ENCODE measurements at places on chromosomes 11 and 22.

DNA sequence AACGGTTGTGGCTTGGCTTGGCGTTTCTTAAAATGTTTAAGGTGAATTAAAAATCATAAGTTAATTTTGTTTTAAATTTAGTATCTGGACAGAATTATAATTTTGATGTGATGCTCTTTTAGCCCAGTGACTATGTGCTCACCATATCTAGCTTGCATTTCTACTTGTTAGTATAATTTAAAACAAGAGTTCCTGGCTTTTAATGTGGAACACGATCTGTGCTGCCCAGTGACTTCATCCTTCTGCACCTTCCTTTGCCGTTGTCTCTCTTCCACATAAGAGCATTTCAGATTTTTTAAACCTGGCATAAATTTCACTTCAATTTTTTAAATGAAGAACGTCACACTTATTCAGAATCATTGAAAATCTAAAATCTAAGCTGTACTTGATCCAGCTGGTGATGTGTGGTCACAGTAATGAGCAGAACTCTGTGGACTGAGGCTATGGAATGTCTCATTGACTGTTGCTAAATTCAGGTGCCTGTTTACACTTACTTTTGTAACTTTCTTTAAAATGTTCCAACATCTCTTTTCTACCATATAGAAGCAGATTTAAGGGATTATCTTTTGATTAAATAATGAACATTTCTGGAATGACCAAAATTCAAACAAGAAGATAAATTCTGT lies 75.4 kb upstream of the ADSL start:
- DNase-seq = no peak

DNA sequence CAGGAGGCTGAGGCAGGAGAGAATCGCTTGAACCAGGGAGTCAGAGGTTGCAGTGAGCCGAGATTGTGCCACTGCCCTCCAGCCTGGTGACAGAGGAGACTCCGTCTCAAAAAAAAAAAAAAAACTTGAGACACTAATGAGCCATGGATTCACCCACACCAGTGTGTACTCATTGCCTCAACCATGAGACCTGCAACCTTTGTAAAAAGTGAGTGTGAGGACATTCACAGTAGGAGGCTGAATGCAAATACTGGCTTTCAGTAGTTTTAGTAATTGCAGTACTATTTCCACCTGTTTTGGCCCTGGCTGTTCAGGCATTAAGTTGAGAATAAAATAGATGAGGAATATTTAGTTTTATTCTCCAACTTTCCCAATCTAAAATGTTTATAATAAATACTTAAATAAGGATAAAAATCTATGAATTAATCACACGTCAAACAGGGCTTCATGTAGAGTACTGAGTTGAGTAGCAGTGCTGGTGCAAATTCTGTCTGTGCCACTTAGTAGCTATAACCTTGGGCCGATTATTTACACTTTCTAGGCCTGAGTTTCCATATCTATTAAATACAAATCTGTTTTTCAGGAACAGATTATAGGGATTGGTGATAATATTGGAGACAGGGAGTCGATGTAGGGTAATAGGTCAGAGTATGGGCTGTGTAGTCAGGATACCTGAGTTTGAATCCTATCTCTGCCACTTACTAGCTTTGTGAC lies 72.8 kb downstream of the PPP2R1B start:
- no peak for DNase-seq

- no peak for DNase-seq
These were observed 186.5 kb downstream of the HIPK3 start for GRCh38 chr11:33443684-33444083.

DNA sequence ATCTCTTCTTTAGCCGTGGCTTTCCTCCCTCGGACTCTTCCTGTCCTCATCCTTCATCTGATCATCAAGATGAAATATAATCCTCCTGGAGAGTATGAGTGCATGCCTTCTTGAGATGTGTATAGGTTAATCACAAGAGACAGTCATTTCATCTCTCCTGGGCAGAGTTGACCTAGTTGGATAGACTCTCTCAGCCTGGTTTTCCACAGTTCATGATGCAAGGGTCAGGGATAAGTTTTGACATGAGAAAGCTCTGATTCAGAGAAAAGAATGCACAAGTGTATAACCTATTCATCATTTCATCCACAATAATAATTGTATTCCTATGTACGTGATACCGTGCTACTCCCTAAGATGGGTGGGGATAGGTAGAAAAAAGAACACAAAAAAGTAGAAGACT lies 33.2 kb upstream of the CCDC90B start:
- DNase-seq = no peak
